ENCODE measurements at places on chromosomes 1 and 21.

DNA sequence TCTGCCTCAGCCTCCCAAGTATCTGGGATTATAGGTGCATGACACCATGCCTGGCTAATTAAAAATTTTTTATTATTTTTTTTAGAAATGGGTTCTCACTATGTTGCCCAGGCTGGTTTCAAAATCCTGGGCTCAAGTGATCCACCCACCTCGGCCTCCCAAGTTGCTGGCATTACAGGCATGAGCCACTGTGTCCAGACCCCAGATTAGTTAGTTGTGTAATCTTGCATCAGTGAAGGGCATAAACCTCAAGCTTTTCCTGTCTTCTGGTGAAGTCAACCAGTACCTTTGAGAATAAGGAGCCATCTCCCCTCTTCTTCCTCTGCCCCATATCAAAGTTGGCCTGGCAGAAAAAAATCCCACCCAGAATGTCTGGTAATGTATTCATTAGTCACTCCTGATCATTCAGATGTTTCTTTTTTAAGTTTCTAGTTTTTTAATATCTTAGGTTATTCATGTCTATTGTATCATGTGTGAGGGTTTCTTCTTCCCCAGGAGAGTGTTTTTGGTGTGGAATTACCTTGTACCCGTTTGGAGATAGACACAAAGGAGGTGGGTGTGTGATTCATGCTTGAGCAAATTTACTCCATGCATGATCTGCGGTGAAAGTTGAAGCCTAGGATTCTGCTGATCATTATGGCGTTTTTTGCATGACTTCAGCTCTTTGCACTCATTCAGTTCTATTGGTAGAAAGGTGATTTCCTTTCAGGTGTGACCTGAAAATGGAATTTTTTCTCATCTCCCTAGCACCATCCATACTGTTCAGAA is 144.0 kb downstream of the FMN2 start:
- DNase-seq, result no peak

DNA sequence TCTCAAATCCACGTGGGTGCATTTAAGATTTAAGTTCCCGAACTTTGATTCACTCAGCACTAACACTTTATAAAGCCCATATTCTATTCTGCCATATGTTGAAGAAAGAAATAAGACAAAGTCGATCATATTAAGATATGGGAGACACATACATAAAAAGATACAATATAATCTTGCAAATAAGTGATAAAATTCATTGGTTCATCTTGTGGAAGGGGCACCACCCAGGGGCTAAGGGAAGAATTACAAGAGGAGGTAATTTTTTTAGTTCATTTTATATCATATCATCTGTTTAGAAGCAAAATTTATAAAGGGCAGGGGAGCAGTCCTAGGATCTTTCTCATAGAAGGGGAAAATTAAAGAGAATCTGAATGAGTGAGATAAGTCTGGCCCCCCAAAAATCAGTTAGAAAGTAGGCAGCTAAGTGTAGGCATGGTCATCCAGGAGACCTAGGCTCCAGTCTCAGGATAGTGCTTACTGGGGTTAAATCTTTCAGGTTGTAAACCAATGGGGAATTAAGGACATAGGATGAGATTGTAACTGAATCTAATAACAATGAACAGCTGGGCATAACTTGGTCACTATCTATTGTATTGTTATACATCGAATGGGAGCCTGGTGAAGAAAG is 124.2 kb upstream of the L1TD1 start:
- no peak for DNase-seq

- no peak for DNase-seq
Measured at GRCh38 chr1:45922813-45923212, 119.4 kb downstream of the MAST2 start.

- no peak for DNase-seq
Measured at GRCh38 chr1:8213676-8214075, 104.2 kb upstream of the SLC45A1 start.

- DNase-seq, result no peak
Measured at GRCh38 chr1:223346311-223346710, 17.7 kb downstream of the SUSD4 start.

DNA sequence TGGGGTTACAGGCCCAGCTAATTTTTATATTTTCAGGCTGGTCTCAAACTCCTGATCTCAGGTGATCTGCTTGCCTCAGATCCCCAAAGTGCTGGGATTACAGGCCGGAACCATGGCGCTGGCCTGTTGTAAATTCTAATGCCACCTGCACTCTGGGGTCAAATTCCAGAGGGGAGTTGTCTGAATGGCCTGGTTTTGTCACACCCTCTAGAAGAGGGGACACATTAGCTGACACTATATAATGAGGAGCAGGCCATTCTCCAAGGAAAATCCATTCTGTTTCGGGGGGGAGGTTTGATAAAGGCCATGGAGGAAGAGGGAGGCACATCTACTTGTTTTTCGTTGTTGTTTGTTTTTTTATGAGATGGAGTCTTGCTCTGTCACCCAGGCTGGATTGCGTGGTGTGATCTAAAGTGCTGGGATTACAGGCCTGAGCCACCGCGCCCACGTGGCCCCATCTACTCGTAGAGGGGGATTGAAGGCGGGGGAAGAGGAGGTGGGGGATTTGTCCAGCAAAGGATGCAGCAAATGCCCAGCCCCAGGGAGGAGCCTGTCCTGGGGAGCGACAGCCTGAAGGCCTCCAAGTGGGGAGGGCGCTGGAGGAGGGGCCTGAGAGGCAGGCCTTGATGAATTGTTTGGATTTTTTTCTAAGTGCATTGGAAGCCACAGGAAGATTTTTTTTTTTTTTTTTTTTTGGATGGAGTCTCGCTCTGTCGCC is 78.4 kb upstream of the SLC45A1 start:
- DNase-seq, result no peak

GRCh38 chr21:43890042-43890441 is 25.0 kb downstream of the AGPAT3 start:
- no peak for DNase-seq

DNA sequence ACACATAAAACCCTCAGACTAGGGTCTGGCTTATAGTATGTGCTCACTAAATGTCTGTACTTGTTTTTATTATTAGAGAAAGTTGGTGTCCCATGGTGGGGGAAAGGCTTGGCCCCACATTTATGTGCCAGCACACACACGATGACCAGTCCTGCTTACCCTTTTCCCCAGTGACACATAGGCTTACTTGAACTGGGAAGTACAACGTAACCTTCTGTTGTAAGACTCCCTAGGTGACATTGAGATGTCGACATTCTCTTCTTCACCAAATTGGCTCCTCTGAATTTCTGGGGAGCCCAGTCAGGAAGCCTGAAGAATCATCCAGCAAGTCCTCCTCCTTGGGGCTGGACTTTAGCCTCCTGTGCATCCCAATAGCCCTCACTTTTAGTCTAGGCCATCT is 1.7 kb upstream of the MECR start:
- DNase-seq, result no peak

DNA sequence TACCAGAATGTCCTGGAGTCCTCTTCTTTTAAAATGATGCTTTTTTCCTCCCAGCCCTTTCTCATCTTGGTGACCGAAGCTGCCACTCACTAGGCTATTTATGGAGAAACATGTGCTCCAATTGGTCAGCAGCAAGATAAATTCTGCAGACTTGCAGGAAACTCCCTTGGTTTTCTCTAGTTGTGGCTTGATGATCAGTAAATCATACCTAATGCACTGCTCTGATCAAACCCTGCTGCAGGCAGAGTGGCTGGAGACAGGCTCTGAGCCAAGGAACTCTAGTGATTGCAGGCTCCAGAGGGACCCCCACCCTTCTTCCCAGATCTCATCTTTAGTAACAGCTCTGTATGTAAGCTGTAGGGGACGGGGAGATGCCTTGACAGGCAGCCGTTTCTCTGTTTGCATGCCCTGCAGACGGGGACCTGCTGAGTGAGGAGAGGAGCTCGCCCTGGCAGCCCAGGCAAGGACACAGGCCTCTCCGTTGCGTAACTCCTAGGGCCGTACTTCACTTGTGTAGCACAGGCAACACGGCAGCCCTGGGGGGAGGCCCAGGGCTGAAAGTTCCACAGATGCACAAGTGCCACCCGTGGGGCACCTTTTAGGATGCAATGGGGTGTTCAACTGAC is 14.5 kb downstream of the SLC6A17 start:
- no peak for DNase-seq

- no peak for DNase-seq
Measured at GRCh38 chr1:21536218-21536617, 27.0 kb downstream of the ALPL start.

GRCh38 chr1:228313536-228314277 is 92.9 kb downstream of the TRIM11 start:
- no peak for DNase-seq

DNA sequence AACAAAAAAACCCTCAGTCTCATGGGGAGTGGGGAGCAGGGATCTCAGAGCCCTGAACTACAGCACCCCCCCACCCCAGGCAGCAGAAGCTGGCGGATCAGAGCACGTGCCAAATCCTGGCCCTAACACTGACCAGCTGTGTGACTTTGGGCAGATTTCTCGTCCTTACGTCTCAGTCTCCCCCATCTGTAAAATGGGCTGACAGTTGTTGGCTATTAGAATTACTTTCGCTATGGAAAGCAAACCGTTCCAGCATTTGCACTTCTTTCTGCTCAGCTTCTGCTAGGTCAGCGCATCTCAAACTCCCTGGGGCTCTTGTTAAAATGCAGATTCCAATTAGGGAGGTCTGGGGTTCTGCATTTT is 15.5 kb downstream of the TNFRSF8 start:
- DNase-seq, result no peak

- DNase-seq, result no peak
Measured at GRCh38 chr1:114102136-114102535, 51.5 kb downstream of the SYT6 start.

DNA sequence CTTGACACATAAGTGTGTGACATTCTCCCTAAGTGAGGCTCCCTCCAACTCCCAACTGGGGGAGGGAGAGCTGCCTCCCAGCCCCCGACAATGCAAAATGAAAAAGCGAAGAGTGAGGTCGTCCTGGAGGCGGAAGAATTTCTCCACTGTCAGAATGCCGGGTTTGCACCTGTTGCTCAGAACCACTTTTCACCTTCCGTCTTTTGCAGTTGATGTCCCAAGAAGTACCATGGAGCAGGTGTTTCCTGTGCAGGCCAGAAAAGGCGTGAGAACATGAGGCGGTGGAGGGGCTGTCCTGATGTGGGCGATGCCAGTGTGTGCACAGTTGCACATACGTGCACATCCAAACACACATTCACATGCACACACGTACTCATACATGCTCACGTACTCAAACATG is 158.6 kb upstream of the AJAP1 start:
- no peak for DNase-seq

- no peak for DNase-seq
Measured at GRCh38 chr1:203528976-203529835, 35.3 kb downstream of the OPTC start.

All from omental fat pad (tissue), 4 donors.